ENCODE measurements at places on chromosomes 3 and 15.

DNA sequence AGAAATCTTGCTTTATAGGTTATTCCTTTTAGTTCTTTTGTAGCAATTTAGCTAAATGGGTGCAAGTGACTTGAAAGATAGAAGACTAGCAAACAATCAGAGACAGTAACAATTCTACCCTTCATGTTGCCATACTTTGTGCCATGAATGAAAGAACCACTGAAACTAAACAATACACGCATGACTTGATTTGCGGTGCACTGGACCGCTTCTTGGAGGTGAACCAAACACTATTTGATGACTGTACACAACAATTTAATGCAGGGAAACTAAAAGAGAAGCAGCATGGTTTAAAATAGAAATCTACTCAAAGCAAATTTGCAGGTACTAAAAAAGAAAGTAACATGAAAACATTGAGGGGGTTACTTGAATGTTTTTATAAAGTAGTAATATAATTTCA, 331.0 kb upstream of the RARB start:
- DNase-seq = no peak

GRCh38 chr15:39515765-39516164, 65.1 kb upstream of the THBS1 start:
- no peak for DNase-seq

GRCh38 chr3:123779655-123780231, 104.4 kb downstream of the MYLK start:
- no peak for DNase-seq

GRCh38 chr15:60572541-60573421, 93.8 kb upstream of the ICE2 start:
- DNase-seq = no peak

GRCh38 chr3:58058361-58059263, 50.4 kb downstream of the FLNB start:
- DNase-seq = no peak

DNA sequence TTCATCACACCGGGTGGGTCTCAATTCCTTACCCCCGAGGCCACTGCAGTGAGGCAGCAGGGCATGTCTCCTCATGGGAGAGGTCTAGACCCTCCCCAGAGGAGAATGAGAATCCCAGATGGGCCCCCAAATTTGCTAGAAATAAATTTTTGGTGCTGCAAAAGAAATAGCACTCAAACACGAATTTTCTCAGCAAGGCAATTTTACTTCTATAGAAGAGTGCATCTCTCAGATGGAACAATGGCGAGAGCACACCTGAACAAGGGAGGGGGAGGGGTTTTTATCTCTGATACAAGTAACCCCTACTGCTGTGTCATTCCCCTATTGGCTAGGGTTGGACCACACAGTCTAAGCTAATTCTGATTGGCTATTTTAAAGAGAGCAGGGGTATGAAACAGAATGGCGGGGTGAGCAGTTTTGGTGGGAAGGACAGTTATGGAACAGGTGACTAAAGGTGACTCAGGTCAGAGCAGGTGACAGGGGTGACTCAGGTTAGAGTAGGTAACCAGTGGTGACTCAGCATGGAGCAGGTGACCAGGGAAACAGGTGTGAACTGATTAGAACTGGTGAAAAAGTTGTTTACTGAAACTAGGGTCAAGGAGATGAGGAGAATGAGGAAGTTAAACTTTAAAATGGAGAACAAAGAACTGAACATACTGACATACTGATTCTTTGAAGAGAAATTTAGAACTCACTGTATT, 93.0 kb upstream of the WNT7A start:
- DNase-seq = no peak

DNA sequence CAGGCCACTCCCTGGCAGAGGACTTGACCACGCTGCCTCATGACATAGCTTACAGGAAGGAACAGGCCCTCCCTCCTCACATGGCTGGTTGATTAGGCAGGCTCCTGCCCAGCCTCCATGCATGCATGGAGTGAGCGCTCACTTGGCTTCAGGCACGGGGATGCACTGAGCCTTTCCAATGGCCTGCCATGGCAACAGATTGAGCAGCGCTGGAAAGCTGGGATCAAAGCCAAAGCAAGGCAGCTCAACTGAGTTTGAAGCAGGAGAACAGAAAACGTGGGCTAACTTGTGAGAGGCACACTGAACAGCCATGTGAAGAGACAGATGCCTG, 5.9 kb upstream of the GRAMD2A start:
- DNase-seq = no peak

- no peak for DNase-seq
Observed at GRCh38 chr3:132284781-132285619, 32.2 kb upstream of the ACP3 start.

DNA sequence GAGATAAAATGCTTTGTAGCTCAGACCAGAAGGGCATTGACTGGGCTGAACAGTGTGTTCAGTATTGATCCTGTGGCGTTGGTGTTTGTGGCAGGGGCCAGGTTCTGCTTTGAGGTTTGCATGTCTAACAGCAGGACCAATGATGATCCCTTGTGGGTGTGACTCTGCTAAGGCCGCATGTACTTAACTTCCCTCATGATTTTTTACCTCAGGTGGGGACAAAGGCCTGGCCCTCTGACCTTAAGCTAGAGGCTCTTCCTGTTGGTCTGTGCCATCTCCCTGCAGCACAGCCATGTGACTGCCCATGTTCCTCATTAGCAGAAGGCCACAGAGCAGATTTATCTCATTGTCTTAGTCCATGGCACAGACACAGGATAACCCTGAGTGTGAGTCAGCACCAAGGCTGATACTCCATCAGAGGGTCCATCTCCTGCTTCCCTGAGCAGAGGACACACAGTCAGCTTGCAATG, 34.3 kb upstream of the BSN start:
- no peak for DNase-seq

DNA sequence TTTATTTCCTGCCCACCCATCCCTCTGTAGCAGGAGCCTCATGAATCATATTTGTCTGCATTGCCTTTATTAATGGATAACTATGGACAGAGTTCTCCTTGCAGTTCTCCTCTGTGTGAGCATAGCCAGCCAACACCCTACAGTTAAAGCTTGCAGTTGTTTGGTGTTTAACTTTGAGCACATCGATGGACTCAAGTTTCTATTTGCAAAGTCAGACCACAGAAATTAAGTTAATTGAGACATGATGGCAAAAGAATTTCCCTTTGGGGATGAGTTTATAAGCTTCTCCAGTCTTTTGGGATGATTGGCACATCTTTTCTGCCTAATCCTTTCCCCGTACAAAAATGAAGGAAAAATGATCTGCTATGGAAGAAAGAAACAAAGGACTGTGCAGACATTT, 398.9 kb upstream of the THBS1 start:
- DNase-seq = no peak

GRCh38 chr3:123546133-123546755, 38.6 kb downstream of the HACD2 start:
- DNase-seq = no peak

DNA sequence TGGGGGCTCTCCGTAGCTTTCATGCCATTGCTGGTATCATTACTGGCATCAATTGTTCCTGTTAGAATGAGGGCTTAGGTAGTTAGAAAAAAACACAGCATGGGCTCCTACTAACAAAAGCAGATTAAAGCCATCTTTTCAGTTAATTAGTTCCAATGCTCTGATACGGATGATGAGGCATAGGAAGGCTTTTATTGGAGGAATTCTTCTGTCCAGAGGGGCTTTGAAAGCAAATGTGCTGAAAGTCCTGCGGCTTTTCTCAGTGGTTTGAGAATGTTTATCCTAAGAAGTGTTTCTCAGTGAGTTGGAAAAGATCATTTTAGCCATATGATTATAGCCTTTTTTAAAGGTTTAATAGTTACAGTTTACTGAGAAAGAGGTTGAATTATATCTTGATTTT, 198.5 kb downstream of the THSD4 start:
- no peak for DNase-seq
